Progenitor cell of endocrine pancreas (in vitro differentiated cells): ENCODE measurements at places on chromosomes 2 and 18.

- H3K36me3 ChIP-seq = no peaks in the 10 kb centered on the region
- H3K4me3 ChIP-seq = no peak overlapping the region
- DNase-seq = no peak
- H3K4me1 ChIP-seq = peaks cover 3% of the 10 kb centered on the region
These were observed 144.1 kb downstream of the SMAD7 start for GRCh38 chr18:48806551-48807261.

GRCh38 chr18:48336332-48336731 lies 72.9 kb downstream of the ZBTB7C start:
- no peak for DNase-seq
- H3K4me1 ChIP-seq = peaks cover 12% of the 10 kb centered on the region
- no peaks in the 10 kb centered on the region for H3K27me3 ChIP-seq
- H3K36me3 ChIP-seq = no peaks in the 10 kb centered on the region

GRCh38 chr2:62474176-62474575 lies 31.8 kb downstream of the TMEM17 start:
- H3K4me3 ChIP-seq = no peak overlapping the region
- DNase-seq = no peak
- H3K27ac ChIP-seq = no peak overlapping the region
- H3K4me1 ChIP-seq = peaks cover 12% of the 10 kb centered on the region

GRCh38 chr2:168500516-168500915 lies 44.4 kb downstream of the CERS6 start:
- peaks cover 16% of the 10 kb centered on the region for H3K4me1 ChIP-seq
- H3K4me3 ChIP-seq = no peak overlapping the region
- no peaks in the 10 kb centered on the region for H3K27me3 ChIP-seq
- DNase-seq = no peak
